ENCODE measurements at places on chromosomes 16 and 17.

DNA sequence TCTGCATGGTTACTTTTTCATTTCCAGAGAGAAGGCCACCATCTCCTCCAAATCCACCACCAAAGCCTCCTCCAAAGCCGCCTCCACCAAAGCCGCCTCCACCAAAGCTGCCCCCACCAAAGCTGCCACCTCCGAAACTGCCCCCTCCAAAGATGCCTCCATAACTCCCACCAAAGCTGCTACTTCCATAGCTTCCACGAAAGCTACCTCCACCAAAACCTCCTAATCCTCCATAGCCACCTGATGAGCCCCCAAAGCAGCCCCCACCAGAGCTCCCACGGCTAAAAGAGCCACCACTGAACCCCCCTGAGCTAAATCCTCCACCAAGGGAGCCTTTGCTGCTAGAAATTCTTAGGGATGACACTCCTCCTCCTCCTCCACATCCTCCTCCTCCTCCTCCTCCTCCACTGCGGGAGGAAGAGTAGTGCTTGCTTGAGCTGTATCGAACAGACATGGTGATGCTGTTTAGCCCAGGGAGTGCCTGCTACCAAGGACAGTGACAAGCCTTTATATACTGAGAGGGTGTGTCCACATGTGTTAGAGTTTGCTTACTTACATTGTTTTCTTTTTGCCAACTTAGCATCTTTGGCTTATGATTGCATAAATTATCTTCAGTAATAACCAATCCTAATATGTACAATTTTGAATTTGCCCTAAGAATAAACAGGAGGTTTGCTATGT lies at the start of gene KRT10:
Gene KRT10, minus strand, starts transcription at position 483 of the 681 bp plus-strand sequence. Its CDS starts 29 bp downstream, at position 454.
- DNase-seq: no peak

- DNase-seq: no peak
These were observed 49.1 kb downstream of the ARHGAP17 start for GRCh38 chr16:24966031-24966430.

- no peak for DNase-seq
These were observed 11.3 kb upstream of the MLLT6 start for GRCh38 chr17:38693700-38694329.

DNA sequence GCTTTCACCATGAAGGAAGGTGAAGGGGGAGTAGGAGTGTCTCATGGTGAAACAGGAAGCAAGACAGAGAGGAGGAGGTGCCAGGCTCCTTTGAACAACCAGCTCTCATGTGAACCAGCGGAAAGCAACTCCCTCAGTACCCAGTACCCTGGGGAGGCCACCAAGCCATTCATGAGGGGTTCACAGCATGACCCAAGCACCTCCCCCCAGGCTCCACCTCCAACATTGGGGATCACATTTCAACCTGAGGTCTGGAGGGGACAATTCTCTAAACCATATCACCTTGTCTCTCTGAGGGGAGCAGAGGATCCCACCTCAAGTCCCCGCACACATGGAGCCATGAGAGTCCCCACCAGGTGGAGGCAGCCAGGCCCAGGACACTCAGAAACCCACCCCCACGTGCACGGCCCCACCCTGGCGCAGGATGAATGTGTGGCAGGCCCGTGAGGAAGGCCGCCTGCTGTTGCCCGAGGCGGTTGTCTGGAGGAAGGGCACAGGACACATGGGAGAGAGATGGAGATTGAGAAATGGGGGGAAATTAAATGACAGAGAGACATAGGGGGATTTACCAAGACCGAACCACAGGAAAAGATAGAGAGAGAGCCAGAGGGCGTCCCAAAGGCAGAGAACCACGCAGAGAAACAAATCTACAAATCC lies 85.9 kb downstream of the TMEM132E start:
- DNase-seq: no peak

DNA sequence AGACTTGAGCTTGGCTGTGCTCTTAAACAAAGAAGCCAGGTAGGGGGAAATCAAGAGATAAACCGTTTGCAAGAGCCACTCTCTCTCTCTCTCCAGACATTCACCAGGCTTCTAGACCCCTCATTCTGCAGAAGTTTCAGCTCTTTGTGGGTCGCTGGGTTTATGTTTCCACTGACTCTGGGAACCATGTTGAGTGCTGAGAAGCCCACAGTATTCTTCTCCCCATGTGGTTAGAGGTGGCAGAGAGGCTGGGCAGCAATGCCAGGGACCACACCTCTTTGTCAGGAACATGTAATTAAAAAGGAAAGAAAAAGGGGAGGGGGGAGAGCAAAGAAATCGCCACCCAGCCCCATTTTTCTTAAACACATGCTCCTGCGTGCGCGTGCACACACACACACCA lies 154.8 kb upstream of the SOX9 start:
- no peak for DNase-seq

- no peak for DNase-seq
These were observed 456.2 kb upstream of the SALL1 start for GRCh38 chr16:51607201-51607651.

DNA sequence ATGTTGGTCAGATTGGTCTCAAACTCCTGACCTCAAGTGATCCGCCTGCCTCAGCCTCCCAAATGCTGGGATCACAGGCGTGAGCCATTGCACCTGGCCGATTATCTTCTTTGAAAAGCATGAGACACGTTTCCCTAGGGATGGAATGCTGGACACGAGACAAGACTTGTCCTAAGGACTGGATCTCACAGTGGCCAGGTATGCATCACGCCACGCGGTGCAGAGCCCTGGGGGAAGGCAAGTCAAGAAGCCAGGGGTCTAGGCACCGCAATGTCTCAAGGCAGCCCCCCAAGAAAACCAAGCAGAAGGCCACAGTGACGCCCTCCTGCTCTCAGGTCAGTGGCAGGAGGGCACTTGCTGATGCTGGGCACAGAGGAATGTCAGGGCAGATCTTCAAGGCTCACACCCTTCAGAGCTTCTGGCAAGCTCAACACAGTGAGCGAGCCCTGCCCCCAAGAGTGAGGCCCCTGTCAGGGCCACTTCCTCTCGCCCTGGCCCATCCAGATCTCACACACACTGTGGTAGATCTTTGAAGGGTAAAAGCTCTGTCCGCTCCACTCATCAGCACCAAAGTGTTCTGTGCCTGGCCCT lies 134.7 kb downstream of the ZNF778 start:
- no peak for DNase-seq

GRCh38 chr17:49548051-49548505 lies 27.6 kb upstream of the NXPH3 start:
- DNase-seq: no peak

GRCh38 chr16:86424398-86424797 lies 85.9 kb upstream of the FOXF1 start:
- DNase-seq: peak; percentile 30

DNA sequence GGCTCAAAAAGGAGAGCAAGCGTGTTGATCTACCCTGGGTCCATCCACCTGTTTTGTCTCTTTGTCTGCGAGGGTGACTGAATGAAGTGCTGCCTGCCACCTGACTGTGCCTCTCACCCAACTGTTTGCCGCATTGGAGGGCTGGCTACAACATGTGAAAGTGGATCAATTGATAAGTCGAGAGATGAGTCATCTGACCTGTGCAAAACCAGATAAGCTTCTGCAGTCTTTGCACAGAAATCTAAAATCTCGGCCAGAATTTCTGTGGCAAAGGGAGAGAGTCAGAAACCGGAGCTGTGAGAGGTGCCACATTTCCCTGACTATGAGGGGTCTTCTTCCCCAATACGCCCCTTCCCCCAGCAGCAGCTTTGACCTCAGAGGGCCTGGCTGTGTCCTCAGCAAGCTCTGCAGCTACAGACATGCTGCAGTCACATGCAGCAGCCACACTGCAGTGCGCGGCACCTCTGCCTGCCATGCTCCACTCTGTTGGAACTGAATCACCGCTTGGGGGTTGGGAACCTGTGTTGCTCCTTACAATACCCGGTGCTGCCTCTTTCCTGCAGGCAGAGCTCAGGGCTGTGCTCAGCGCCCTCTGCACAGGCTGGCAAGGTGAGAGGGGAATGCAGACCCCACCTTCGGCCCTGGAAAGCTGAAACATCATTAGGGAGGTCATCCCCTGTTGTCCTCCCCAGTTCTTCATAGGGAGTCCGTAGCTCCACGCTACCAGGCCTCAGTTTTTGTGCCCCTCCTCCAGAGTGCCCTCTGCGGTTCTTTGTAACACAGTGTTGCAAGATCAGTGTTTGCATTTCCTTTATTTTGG lies 16.2 kb upstream of the HAS3 start:
- no peak for DNase-seq

GRCh38 chr17:20266806-20267458 lies 200.4 kb downstream of the LGALS9B start:
- DNase-seq: peak; percentile 63

GRCh38 chr17:78316115-78316866 lies 43.6 kb downstream of the SOCS3 start:
- no peak for DNase-seq

- peak; percentile 65 for DNase-seq
These were observed 43.4 kb downstream of the ZNF276 start for GRCh38 chr16:89764711-89765201.
